Fibroblast of lung (primary cell): ENCODE measurements at places on chromosomes 12 and 14. TPM values are rescaled to one million over a fixed set of nuclear protein-coding genes. Genes with fewer than 3 reads are reported as not detected.

The FBLN5 gene
- 13.4 and 33.4 TPM in 2 replicates for total RNA-seq

The OAS2 gene
- total RNA-seq = 2.3 and 3.1 TPM in 2 replicates

The PAWR gene
- total RNA-seq = 16.0 and 16.9 TPM in 2 replicates

The ABCD2 gene
- total RNA-seq = under 0.01 and 0.33 TPM in 2 replicates

The HOXC12 gene
- not detected in 2 replicates for total RNA-seq

The MOK gene
- total RNA-seq = 3.6 and 4.3 TPM in 2 replicates

The CCNB1IP1 gene
- total RNA-seq = 77.5 and 110 TPM in 2 replicates

The ADSS1 gene
- 2.3 and 3.5 TPM in 2 replicates for total RNA-seq

The LBHD2 gene
- not detected in 2 replicates for total RNA-seq

The TAMALIN gene
- 11.3 and 12.1 TPM in 2 replicates for total RNA-seq

The CD27 gene
- 0.17 TPM in 1 of 2 replicates, not detected in the other for total RNA-seq

The ADGRD1 gene
- 7.3 and 13.4 TPM in 2 replicates for total RNA-seq

The OLR1 gene
- total RNA-seq = 0.26 and 1.2 TPM in 2 replicates

The RDH12 gene
- not detected in 2 replicates for total RNA-seq
